ENCODE measurements at places on chromosomes 11 and 22.

DNA sequence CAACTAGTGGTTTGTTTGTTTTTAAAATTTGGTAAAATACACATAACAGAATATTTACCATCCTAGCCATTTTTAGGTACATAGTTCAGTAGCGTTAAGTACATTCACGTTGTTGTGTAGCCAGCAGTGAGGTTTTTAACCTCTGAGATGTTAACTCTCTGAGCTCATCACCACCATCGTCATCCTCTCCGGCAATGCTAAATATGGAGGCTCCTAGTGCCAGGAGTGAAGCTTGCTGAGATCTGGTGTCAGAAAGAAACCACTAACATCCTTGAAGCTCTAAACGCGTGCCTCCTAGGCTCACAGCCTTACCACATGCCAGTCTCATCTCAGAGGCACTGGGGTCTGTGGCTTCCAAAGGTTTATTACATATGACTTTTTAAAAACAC, 330.2 kb upstream of the B3GAT1 start:
- no peak for DNase-seq

DNA sequence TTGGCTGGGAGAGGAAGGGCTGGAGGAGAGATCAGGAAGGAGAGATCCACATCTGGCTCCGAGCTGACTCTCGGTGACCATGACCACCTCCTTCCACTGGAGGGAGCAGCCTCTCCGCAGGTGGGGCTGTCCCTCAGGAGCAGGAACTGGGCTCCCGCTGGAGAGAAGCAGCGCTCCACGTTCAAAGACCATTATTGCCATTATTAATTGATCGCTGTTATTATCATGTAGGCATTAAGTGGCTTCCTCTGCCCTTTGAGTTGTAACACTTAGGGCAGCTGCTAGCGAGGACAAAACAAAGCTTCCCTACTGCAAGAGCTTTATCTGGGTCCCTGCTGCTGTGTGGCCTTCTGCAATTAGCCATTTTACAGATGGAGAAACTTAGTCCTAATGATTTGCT, 251.9 kb downstream of the ST3GAL4 start:
- DNase-seq = no peak

- DNase-seq = no peak
Measured at GRCh38 chr11:26330262-26330661, 1.7 kb upstream of the ANO3 start.

- no peak for DNase-seq
Measured at GRCh38 chr11:60370811-60371298, 7.5 kb upstream of the MS4A7 start.

GRCh38 chr22:19483481-19484244, 3.9 kb downstream of the CDC45 start:
- no peak for DNase-seq

DNA sequence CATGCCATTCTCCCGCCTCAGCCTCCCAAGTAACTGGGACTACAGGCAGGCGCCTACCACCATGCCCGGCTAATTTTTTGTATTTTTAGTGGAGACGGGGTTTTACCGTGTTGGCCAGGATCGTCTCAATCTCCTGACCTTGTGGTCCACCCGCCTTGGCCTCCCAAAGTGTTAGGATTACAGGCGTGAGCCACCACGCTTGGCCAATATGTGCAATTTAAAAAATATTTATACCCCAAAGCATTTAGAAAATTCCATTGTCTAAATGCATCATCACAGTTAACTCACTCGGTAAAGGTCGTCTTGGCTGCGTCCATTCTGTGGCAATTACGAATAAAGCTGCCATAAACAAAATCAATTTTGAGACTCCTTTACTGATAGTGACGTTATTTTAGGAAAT, 36.2 kb downstream of the EP300 start:
- no peak for DNase-seq

DNA sequence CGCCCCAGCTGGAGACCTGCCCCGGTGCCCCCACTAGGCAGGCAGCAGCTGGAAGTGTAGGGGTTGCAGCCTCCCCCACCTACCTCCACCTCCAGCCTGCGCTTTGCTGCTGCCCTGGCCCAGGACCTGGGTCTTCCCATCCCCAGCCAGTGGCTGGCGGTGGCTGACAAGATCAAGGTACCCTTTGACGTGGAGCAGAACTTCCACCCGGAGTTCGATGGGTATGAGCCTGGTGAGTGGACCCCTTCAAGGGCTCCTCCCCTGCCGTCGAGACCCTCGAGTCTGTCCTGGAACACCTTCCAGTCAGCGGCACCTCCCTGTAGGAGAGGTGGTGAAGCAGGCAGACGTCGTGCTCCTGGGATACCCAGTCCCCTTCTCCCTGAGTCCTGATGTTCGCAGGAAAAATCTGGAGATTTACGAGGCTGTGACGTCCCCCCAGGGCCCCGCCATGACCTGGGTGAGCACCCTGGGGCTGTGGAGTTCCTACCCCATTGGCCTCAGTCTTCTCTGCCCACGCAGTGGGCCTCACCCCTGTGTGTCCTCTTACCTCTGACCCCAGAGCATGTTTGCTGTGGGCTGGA, 4.4 kb downstream of the PGGHG start:
- no peak for DNase-seq

GRCh38 chr11:64103277-64103985, 62.5 kb downstream of the MACROD1 start:
- no peak for DNase-seq

DNA sequence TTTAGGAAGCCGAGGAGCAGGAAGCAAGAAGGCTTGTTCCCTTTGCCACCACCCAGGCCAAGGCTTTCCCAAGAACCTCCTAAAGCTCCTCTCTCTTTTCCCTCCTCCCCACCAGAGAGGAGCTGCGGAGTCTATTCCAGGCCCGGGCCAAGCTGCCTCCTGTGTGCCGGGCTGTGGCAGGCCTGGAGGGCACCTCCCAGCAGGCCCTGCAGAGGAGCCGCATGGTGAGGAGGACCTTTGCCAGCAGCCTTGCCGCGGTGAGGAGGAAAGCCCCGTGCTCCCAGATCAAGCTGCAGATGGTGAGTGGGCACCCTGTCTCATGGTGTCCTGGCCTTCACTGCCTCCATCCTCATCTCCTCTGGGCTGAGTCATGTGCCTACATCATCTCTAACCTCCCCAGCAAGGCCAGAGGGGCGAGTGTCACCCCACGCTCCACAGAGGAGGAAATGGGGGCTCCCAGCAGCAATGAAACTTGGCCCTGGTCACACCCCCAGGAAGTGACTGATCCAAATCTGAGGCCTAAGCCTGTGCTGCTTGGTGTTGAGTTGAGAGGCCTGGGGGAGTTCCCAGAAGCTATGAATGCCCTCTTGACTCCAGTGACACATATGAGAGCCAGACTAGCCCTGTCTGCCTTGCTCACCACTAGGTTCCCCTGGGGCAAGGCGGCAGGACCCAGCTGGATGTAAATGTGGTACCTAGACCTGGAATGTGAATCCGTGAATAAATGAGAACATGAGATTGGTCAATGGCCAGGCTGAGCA, 104.2 kb downstream of the MYO18B start:
- DNase-seq = peak; percentile 34

DNA sequence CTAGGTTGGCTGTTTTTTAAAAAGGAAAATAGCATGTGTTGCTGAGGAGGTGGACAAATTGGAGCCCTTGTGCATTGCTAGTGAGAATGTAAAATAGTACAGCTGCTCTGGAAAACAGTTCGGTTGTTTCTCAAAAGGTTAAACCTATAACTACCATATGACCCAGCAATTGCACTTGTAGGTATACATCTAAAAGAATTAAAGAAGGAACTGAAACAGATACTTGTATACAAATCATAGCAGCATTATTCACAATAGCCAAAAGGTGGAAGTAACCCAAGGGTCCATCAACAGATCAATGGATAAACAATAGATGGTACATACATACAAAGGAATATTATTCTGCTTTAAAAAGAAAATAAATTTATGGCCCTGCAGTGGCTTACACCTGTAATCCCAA, 111.4 kb downstream of the CSTPP1 start:
- peak; percentile 22 for DNase-seq

GRCh38 chr11:15970506-15971214, 385.7 kb downstream of the SOX6 start:
- DNase-seq = no peak

DNA sequence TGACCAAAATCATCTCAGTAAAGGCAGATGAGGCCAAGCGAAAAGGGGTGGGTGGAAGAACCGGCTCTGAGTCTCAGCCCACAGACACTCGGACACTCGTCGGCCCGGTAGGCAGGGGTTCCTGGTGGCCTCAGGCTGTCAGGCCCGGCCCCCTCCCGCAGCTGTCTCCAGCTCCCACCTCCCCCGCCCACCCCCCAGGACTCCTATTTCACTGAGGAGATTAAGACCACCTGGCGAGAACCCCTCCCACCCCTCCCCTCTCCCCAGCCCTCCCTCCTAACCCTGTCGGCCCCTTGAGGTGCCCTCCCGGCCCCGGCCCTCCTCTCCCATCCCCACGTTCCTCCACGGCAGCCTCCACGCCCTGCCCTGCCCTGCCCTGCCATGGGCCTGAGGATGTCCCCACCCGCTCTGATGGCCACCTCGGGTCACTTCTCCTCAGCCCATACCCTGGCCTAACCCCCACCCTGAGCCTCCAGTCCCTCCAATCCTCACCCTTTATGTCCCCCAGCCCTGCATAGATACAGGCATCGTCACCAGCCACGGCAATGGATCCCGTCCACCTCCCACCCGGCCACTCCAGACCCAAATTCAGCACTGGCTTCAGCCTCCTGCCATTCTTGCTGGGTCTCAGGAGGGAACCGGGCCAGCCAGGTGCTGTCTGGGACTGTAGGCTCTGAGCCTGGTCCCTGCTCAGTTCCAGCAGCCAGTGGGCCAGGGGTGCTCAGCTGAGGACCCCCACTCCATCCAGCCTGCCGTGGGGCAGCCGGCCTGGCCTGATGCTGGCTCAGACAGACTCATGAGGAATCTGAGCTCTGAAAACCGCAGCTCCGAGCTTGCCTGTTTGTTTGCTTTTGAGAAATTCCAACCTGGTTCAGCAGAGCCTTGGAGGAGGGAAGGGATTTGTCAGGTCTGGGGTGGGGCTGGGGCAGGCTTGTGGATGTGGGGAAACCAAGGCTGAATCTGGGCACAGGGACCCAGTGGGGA, 9.8 kb upstream of the TBX1 start:
- no peak for DNase-seq

- DNase-seq = peak; percentile 71
Measured at GRCh38 chr11:117144477-117145392, 648 bp downstream of the PAFAH1B2 start.

DNA sequence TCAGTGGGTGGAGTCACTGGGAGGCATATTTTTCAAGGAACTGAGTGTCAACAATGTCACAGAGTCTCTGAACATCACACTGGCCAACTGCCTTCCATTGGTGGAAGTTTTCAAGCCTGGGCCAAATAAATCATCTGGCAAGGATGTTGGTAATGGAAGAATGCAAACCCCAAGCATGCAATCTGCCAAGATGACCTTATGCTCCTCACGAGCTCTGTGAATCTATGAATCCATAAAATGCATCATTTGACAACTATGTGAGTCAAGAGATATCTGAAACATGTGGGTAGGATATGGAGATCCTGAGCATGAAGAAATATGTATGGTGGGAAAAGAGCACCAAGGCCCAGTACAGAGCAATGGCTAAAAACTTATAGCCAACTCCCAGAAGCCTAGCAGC, 122.2 kb downstream of the PLEKHA7 start:
- no peak for DNase-seq

DNA sequence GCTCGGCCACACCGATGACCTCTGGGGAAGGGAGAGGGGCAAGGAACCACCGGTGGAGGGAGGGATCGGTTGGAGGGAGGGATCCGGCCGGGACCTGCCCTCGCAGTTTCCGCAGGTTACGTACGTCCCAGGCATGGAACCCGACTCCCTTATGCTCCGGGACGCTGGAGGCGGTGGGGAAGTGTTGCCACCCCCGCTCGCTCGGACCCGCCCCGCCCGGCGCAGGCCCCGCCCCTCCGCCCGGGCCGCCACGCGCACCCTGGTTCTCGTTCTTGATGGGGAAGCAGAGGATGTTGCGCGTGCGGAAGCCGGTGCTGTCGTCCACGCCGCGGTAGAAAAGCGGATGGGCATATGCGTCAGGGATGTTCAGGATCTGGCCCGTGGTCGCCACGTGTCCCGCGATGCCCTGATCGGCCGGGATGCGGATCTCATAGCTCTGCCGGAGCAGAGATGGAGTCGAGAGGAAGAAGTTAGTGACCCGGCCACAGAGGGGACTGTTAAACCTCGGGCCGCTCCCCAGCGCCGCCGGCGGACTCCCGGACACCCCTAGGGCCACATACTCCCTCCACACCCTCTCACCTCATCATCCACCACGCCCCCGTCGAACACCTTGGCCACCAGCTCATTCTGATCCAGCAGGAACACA, 89.8 kb downstream of the PDE2A start:
- DNase-seq = no peak

GRCh38 chr11:65340226-65340625, 6.6 kb downstream of the DPF2 start:
- no peak for DNase-seq

- DNase-seq = no peak
Measured at GRCh38 chr11:24070435-24070834, 426.4 kb upstream of the LUZP2 start.

DNA sequence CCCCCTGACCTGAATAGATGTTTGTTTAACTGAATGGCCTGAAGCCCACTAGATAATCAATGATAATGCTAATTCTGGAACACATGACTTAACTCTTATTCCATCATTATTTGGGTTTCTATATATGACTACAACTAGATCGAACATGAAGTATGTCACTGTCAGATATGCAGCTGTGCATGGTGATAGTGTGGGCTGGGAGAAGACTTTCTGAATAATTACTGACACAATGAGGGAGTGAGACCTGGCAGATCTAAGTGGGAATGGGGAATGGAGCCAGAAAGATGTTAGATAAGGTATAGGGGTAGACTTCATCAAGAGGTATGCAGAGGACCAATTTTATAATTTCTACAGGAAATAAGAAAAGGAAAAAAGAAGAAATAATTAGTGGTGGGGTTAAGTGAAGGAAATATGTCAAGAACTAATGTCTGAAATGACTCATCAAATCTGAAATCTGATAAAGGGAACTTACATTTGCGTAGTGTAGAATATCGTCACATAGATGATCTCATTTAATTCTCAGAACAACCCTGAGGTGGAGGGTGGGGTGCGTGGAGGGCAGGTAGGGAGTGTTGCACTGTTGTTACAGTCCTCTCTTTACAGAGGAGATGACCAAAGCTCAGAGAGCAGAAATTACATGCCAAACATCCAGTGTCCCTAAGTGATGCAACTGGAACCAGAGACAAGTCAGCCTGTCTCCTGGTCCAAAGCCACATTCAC, 68.2 kb upstream of the EED start:
- peak; percentile 37 for DNase-seq

DNA sequence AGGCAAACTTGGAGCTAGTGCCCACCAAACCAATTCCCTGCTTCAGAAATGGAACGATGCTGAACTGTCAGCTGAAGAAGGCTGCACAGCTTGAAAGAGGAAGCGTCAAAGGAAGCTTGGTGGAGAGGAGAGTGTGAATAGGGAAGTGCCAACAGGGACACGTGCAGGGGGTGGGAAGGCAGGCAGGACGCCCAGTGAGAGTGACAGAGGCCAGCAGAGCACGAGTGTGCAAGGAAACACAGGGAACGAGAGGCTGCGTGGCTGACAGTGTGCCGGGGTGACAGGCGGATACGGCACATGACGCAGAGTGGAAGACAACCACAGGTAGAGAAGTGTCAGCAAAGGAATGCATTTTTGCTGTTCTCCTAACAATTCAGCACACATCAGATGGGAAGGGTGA, 196.4 kb downstream of the LARGE1 start:
- DNase-seq = no peak

All from GM06990 (cell line).